ENCODE measurements at places on chromosomes 16 and 17. TPM values are rescaled to one million over a fixed set of nuclear protein-coding genes. Genes with fewer than 3 reads are reported as not detected.
A peak's percentile ranks its signal among the peaks of the same experiment; 100 is the strongest.

DNA sequence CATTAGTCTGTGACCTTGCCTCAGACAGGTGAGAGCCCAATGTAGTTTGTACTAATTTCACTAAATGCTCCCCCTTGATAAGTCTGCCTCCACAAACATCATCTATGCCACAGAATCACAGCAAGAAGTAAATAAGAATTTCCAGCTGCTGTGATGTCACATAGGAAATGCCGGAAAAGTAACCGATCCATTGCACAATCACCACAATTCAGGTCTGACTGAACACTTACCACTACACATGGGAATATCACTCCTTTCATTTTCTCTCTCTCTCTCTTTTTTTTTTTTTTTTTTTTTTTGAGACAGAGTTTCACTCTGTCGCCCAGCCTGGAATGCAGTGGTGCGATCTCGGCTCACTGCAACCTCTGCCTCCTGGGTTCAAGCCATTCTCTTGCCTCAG lies 79.0 kb upstream of the CDH11 start:
- no peak overlapping the region for H3K4me3 ChIP-seq
- no peak overlapping the region for H3K27ac ChIP-seq
- no peak for DNase-seq

DNA sequence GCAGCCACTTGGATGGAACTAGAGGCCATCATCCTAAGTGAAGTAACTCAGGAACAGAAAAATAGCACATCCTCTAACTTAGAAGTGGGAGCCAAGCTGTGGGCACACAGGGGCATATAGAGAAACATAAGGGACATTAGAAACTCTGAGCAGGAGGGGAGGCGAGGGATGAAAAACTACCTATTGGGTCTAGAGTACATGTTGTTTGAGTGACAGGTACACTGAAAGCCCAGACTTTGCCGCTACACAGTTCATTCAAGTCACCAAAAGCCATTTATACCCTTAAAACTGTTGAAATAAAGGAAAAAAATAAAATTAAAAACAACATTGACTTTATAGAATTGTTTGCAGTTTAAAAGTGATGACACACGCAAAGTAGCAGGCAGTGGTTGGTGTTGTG lies 236.6 kb downstream of the SNX29 start:
- H3K4me1 ChIP-seq = no peaks in the 10 kb centered on the region
- no peak for DNase-seq
- no peaks in the 10 kb centered on the region for H3K36me3 ChIP-seq
- H3K27ac ChIP-seq = no peak overlapping the region
- H3K4me3 ChIP-seq = no peak overlapping the region

- H3K4me1 ChIP-seq = no peaks in the 10 kb centered on the region
- no peaks in the 10 kb centered on the region for H3K27me3 ChIP-seq
- no peak overlapping the region for H3K27ac ChIP-seq
- H3K4me3 ChIP-seq = no peak overlapping the region
- H3K36me3 ChIP-seq = no peaks in the 10 kb centered on the region
- DNase-seq = no peak
Observed at GRCh38 chr17:55305321-55306087, 40.7 kb downstream of the HLF start.

GRCh38 chr17:61481421-61481820 lies 29.2 kb downstream of the TBX4 start:
- DNase-seq = no peak
- H3K27me3 ChIP-seq = no peaks in the 10 kb centered on the region
- H3K4me3 ChIP-seq = no peak overlapping the region
- H3K4me1 ChIP-seq = peaks cover 3% of the 10 kb centered on the region
- no peaks in the 10 kb centered on the region for H3K36me3 ChIP-seq

GRCh38 chr17:6061290-6061689 lies 8.9 kb upstream of the WSCD1 start:
- H3K4me1 ChIP-seq = no peaks in the 10 kb centered on the region
- H3K36me3 ChIP-seq = no peaks in the 10 kb centered on the region
- H3K27ac ChIP-seq = no peak overlapping the region

GRCh38 chr16:56933828-56934598 lies 2.1 kb downstream of the HERPUD1 start:
- H3K36me3 ChIP-seq = no peaks in the 10 kb centered on the region
- no peak for DNase-seq
- no peaks in the 10 kb centered on the region for H3K4me1 ChIP-seq

GRCh38 chr16:81669473-81670350 lies 109.4 kb upstream of the PLCG2 start:
- no peaks in the 10 kb centered on the region for H3K4me1 ChIP-seq
- no peak overlapping the region for H3K4me3 ChIP-seq
- H3K27me3 ChIP-seq = no peaks in the 10 kb centered on the region
- H3K36me3 ChIP-seq = no peaks in the 10 kb centered on the region
- DNase-seq = no peak

- H3K27me3 ChIP-seq = no peaks in the 10 kb centered on the region
- no peak for DNase-seq
- H3K36me3 ChIP-seq = no peaks in the 10 kb centered on the region
- no peaks in the 10 kb centered on the region for H3K4me1 ChIP-seq
- no peak overlapping the region for H3K27ac ChIP-seq
Observed at GRCh38 chr17:74082886-74083285, 120.6 kb upstream of the RPL38 start.

DNA sequence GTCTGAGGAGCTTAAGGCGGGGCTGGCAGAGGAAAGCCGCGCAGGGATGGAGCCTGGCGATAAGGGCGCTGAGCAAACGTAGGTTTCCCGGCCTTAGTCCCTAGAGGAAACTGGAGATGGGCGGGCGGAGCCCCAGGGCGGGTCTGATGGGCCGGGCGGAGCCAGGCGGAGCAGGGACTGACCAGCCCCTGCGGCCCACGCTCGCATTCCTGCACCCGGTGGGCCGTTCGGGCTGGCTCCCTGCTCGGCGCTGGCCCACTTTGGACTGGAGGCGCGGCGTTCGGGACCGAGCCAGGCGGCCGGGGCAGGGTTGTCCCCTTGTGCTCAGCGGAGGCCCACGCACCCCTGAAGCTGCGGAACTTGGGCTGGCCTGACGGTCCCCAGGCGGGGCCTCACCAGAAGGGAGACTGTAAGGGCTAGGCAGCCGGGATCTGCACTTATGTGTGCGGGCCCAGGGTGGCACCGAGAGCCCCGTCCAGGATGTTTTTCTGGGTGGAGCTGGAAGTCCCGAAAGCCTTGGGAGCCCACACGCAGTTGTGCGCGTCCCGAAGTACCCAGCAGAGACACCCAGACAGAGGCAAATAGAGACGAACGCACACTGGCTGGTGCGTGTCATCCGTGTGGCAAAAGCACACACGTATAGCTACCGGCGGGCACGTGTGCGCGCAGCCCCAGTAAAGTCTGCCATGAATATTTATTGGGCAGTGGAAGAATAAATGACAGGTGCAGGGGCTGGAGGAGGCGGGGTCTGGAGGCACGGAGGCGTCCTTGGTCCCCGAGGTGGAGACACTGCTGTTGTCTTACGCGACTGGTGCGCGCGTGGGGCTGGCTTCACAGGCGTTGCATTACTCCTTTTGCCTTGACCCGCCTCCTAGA lies 1.4 kb downstream of the PYDC1 start:
- H3K4me3 ChIP-seq = peak overlapping the region; percentile 39
- H3K4me1 ChIP-seq = no peaks in the 10 kb centered on the region
- no peak overlapping the region for H3K27ac ChIP-seq
- peak; percentile 51 for DNase-seq
- no peaks in the 10 kb centered on the region for H3K36me3 ChIP-seq

- H3K27me3 ChIP-seq = no peaks in the 10 kb centered on the region
- H3K4me1 ChIP-seq = no peaks in the 10 kb centered on the region
- H3K36me3 ChIP-seq = no peaks in the 10 kb centered on the region
- no peak overlapping the region for H3K4me3 ChIP-seq
- no peak for DNase-seq
- no peak overlapping the region for H3K27ac ChIP-seq
Observed at GRCh38 chr16:56961386-56961785, 364 bp upstream of the CETP start.

- no peak overlapping the region for H3K4me3 ChIP-seq
- H3K27ac ChIP-seq = no peak overlapping the region
- no peak for DNase-seq
- H3K27me3 ChIP-seq = no peaks in the 10 kb centered on the region
Observed at GRCh38 chr16:72961115-72961832, 86.7 kb downstream of the ZFHX3 start.

The TMEM238L gene
- not detected for total RNA-seq

The AOC2 gene
- total RNA-seq = 3.0 TPM

The HEATR9 gene
- not detected for total RNA-seq

The KRTAP9-2 gene
- not detected for total RNA-seq

Measured in uterus (tissue), 4 donors.